ENCODE measurements at places on chromosomes 4 and X.

DNA sequence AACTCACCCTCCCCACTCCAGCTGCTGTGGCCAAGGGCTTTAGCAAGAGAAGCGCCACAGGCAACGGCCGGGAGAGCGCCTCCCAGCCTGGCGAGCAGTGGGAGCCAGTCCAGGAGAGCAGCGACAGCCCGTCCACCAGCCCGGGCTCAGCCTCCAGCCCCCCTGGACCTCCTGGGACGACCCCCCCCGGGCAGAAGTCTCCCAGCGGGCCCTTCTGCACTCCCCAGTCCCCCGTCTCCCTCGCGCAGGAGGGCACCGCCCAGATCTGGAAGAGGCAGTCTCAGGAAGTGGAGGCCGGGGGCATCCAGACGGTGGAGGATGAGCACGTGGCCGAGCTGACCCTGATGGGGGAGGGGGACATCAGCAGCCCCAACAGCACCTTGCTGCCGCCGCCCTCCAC, 11.2 kb upstream of the HGFAC start:
- DNase-seq = no peak

- no peak for DNase-seq
Observed at GRCh38 chr4:120616-121015, 3.7 kb upstream of the ZNF718 start.

DNA sequence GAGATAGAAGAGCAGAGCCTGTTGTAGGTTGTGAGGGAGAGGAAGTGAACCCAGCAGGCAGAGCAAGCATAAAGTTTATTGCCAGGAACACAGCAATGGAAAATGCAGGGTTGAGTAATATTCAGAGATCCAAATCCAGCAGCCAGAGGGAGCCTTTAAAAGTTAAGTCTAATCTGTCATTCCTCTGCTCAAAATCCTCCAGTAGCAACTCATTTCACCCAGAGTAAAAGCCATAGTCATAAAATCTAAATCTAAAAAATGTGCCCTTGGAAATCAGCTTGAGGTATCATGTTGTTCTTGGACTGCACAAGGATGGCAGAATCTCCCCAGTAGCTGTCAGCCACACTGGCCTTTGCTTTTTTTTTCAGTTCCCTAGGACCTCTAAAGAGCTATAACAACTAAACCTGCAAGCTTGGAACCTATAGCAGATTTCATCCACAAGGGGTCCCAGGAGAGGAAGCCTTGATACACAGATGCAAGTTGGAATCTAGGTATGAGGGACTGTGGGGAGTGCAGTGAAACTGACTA, 62.9 kb upstream of the FRAS1 start:
- peak; percentile 16 for DNase-seq

GRCh38 chrX:46398874-46399273, 146.3 kb downstream of the ZNF674 start:
- no peak for DNase-seq

GRCh38 chr4:38120772-38121171, 160.6 kb downstream of the PTTG2 start:
- DNase-seq = no peak

DNA sequence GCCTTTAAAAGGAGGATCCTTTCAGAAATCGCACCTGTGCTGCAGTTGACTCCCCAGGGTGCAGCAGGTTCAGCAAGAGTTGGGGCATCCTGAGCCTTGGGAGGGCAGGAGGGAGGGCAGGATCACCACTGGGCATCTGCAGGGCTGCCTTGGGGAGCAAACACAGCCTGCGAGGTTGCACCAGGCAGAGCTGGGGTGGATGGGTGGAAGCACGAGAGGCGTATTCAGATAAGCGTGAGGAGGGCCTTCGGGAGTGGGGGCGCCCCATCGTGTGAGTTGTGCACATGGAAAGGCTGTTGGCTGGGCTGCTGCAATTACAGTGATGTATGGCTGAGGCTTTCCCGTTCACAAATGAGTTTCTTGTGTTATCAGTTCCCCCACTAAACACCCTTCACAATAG, 55.5 kb downstream of the PSAPL1 start:
- DNase-seq = no peak

GRCh38 chrX:150967786-150968185, 15.3 kb upstream of the HMGB3 start:
- DNase-seq = no peak

DNA sequence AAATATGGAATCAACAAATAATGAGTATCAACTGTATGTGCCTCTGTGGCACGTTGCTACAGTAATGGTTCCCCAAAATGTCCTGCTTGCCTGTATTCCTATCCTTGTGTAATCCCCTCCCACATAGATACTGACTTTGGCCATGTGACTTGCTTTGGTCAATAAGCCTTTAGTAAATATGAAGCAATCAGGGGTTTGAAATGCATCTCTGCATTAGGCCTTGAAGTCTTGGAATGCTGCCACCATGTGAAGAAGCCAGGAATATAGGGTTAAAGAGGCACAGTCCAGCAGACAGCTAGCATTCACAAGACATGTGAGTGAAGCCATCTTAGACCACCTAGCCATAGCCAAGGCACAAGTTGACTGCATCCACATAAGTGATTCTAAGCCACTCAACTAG, 190.9 kb downstream of the GABRB1 start:
- no peak for DNase-seq

- no peak for DNase-seq
Observed at GRCh38 chr4:24876431-24876830, 36.4 kb downstream of the CCDC149 start.

GRCh38 chr4:168900080-168900479, 110.0 kb downstream of the CBR4 start:
- no peak for DNase-seq

- DNase-seq = no peak
Observed at GRCh38 chr4:9867751-9868425, 86.5 kb downstream of the DRD5 start.

- peak; percentile 23 for DNase-seq
Observed at GRCh38 chrX:123173833-123174232, 10.2 kb upstream of the GRIA3 start.

GRCh38 chr4:115279330-115279729, 165.9 kb upstream of the NDST4 start:
- DNase-seq = no peak

DNA sequence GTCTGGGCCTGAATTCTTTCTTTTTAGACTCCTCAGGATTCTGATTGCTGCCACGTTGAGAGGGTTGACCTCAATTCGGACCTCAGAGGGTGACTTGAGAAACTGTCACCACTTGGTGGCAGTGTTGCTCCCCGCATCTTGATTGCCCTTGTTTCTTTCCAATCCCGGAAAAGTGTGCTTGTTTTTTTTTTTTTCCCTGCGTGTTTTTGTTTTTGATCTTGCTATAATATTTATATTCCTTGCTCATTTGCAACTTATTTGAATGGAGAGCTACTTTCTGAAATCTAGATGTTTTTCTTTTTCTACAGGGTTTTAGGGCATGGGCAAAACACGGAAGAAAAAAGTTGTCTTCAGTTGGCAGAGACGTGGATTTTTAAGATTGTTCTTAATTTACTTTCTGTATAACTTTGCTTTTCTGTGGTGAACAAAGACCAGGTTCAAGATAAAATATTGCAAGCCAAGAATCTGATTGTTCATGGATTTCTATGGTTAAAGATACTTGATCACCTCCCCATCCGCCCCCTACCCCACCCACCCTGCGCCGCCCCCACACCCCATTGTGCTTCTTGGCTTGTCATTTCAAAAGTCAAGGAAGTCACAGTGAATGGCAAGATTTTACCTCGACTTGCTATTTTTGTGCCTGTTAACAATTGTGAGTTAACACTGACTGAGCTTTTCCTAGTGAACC, 102.0 kb downstream of the PTTG2 start:
- DNase-seq = peak; percentile 78
